ENCODE measurements at places on chromosomes 13 and 19. TPM values are rescaled to one million over a fixed set of nuclear protein-coding genes. Genes with fewer than 3 reads are reported as not detected.

DNA sequence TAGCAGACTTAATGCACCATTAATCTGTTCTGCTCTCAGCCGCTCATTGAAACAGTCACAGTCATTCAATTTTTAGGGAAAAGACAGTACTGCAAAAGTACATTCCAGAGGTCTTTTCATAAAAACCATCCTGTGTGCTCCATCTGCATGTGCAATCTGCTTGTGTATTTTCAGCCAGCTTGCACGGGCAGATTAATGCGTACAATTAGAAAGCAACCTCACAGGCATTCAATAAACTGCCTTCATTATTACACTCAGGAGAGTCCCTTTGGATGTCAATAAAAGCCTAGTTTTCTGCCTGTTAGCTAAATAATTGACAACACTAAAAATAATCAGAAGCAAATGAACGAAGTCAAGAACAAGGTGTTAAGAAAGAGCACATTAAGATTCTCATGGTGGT lies 41.9 kb downstream of the EPSTI1 start:
- no peak for DNase-seq

GRCh38 chr19:51546650-51547396 lies 15.4 kb upstream of the SIGLEC6 start:
- no peak for DNase-seq

- no peak for DNase-seq
Measured at GRCh38 chr13:105541565-105541964, 993.9 kb downstream of the EFNB2 start.

- DNase-seq: no peak
Measured at GRCh38 chr19:45574526-45574925, 10.1 kb downstream of the OPA3 start.

SYT5 gene
- 0.50 TPM for total RNA-seq

WTIP gene
- 38.5 TPM for total RNA-seq

CACNA1A gene
- total RNA-seq: 1.8 TPM

Data from fibroblast of lung (primary cell).